Pulmonary artery endothelial cell (primary cell): ENCODE measurements at places on chromosomes 5 and 9.

DNA sequence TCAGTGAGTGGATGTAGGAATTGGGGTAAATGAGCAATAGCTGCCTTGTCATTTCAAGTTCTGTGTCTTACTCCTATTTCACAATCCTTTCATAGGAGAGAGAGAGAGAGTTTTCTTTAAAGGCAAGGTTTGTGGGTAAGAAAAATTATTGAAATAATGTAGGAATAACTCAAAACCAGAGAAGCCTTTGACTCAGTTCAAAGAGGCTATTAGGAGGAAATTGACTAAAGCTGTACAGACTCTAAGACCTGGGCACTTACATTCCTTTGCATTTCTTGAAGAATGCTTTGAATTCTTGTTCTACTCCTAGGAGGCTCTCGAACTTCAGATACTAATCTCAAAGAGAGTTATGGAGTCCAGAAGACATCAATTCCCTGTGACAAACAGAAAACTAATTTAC lies 257.1 kb downstream of the FBXL7 start:
- DNase-seq, result no peak

DNA sequence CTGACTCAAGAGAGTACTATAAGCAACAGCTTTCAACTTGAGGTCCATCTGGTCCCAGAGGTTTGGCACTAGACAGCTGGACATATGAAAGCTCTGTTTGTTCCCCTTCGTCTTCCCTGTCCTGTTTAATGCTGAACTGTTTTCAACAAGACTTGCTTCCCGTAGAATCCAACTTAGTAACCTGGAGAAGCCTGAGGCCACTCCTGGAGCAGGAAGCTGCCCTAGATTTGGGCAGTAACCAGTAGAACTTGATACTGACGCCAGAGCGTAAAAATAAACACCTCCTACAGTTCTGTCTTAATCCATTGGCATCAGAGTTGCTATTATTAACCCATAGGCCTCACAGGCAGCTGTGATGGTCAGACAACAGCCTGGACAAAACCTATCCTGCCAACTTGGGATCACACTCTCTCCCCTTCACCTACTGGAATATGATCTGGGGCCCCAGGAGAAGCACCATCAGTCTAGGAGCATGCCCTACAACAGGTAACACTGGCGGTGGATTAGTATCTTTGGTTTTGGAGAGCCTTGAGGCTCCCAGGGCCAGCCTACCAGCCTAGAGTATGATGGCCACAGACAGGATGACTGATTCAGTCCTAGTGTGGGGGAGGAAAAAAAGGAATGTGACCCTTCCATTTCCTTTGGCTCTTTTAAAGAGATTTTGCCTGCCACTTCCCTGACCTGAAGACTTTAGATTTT lies 29.2 kb downstream of the RUSC2 start:
- no peak for DNase-seq

DNA sequence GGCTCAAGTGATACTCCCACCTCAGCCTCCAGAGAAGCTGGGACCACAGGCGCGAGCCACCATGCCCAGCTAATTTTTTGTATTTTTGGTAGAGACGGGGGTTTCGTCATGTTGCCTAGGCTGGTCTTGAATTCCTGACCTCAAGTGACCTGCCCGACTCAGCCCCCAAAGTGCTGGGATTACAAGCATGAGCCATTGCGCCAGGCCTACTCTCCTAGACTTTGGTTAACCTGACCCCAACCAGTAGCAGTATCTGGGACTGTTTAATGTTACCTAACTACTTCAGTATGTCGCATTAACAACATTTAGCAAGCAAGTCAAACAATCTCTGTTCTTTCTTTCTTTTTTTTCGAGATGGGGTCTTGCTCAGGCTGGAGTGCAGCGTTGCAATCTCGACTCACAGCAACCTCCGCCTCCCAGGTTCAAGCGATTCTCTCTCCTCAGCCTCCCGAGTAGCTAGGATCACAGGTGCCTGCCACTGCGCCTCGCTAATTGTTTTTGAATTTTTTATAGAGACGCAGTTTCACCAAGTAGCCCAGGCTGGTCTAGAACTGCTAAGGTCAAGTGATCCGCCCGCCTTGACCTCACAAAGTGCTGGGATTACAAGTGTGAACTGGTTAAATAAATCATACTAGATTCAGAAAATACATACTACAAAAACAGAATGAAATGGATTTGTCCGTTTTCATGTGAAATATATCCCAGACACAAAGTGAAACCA lies 2.0 kb downstream of the AK3 start:
- no peak for DNase-seq

DNA sequence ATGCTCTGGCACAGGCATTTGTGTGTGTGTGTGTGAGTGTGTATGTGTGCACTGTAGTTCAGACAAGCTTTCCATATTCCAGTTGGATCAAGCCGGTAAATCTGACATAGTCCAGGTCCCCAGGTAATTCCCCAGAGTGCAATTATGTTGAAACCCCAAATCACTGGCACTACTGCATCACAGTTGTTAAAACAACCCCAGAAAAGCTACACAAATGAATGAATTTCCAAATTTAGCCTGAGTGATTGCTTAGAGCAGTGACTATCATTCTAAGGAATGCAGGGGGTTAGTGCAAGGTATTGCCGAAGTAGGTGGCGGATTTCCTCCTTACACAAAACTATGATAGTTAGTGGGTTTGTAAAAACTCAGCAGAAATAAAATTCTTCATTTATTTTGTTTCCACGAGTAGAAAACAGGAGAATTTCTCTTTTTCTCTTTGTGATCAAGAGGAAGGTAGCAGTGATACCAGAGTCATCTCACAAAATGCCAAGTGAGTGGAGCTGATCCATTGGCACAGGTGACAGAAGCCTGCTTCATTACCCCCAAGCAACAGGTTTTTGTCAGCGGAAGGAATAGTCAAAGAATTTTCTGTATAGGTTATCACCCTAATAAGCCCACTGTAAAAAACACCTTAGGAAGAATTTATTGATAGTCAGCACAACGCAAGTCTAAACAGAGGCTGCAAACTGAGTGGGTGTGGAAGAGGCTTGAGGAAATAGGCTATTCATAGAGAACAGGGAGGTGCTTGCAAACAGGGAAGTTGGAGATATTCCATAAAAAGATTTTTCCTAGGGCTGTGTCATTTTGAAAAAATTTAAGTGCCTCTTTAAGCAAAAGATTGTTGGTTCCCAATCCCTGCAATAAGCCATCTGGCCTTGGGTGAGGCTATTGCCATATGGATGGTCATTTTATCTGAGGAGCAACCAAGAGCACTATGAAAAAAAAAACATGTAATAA lies 385.1 kb downstream of the CHSY3 start:
- DNase-seq, result no peak

DNA sequence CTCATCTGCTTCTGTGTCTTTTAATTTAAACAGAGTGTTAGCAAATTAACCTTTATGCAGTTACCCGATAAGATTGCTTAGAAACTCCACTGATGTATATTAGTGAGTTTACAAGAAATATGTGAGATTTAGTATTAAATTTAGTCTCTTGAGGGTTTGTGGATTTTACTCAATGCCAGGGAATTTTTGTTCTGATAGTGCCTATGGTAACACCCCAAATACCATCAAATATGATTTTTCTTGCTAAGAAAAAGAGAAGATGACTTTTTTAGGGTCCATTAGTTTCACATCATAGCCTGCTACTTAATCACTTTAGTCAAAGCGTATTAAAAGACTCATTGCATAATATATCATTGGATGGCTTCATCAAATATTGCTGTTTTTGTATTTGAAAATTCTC lies 224.9 kb downstream of the PCSK5 start:
- no peak for DNase-seq

DNA sequence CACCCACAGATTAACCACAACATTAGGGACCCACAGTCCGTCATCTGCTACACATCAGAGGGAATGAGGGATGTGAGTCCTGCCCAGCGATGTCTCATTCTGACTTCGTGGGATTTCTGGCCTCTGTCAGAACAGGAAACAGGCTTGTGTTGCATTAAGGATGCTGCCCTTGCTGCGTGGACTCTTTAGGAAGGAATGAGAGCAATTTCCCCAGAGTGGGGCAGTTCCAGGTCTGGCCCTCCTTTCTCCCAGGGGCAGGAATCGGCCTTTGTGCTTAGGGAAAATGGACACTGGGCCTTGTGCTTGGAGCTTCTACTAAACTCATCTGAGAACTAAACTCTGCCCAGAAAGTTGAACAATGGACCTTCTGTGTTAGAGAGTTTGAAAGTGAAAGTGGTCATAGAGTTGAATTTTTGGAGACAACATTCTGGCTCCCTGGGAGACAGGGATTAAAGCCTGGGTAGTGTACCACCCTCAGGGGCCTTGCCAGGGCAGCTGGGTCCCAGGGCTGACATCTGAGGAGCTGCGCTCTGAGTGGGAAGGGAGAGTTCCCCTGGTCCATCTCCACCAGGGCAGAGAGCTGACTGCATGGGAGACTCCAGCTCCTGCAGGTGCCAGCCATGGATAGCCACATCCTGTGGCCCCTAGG lies 37.8 kb upstream of the S1PR3 start:
- DNase-seq, result no peak

- no peak for DNase-seq
Measured at GRCh38 chr5:157312492-157312891, 46.6 kb downstream of the CYFIP2 start.

DNA sequence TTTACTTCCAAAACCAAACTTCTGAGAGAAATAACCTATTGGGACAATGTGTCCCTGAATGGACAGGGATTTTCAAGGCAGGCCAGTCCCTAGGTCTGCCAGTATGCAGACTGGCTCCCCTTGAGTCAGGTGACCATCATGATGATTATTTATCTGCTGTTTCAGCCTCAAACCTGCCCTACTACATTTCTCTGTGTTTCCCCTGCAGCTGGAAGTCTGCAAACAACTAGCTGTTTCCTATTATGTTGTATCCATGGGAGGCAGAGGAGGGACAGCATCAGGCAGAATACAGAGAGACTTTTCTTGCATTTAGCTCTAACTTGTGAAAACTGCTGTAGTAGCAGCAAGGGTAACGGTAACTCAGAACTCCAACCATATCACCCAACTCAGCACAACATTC lies 36.2 kb upstream of the IFNK start:
- DNase-seq, result no peak

DNA sequence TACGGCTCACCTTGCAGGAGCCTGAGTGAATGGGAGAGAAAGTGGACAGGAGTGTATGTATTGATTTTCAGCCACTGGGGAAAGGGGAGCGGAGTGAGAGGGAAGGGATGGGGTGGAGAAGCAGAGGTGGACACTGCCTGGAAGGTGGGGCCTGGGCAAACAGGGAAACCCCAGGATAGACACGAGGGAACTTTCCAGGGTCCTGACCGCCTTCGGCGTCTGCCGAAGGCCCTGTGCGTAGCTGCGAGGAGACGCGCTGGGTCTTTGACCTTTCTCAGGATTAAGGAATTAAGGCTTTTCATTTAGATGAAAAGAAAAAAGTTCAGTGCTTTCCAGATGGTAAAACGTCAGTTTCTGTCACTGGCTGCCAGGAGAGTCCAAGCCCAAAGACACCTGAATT lies 134.6 kb upstream of the RAPGEF1 start:
- DNase-seq, result no peak

GRCh38 chr5:154714266-154714986 lies 40.8 kb upstream of the LARP1 start:
- DNase-seq, result peak; percentile 27

DNA sequence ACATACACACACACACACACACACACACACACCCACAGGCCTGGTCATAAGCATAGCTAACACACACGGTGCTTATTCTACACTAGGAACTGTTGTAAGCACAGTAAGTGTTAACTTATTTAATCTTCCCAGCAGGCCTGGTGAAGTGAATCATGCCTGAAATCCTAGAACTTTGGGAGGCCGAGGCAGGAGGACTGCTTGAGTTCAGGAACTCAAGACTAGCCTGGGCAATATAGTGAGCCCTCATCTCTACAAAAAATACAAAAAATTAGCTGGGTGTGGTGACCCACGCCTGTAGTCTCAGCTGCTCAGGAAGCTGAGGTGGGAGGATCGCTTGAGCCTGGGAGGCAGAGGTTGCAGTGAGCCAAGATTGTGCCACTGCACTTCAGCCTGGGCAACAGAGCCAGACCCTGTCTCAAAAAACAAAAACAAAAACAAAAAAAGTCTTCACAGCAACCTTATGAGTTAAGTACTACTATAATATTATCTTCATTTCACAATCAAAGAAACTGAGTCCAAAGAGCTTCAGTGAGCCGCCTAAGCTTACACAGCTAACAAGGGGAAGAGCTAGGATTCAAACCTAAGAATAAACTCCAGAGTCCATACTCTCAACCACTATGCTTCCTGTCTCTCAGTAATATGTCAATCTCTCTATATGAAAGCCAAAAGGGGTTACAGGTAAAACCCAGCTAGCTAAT lies 2.3 kb downstream of the MEGF9 start:
- DNase-seq, result no peak

DNA sequence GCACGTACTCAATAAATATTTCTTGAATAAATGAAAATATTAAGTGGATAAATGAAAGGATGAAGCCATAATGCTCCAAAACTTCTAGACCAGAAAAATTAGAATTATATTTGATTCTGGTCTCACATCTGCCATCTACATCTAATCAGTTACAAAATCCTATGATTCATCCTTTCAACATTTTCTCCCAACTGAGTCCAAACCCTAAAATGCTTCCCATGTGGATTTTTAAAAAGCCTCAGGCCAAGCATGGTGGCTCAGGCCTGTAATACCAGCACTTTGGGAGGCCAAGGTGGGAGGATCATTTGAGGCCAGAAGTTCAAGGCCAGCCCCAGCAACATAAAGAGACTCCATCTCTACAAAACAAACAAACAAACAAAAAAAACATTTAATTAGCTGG lies 31.6 kb upstream of the FST start:
- DNase-seq, result no peak
